Fibroblast of villous mesenchyme (primary cell): ENCODE measurements at places on chromosomes 1 and 21.

- DNase-seq, result no peak
Measured at GRCh38 chr1:193079187-193079586, 19.8 kb downstream of the RO60 start.

DNA sequence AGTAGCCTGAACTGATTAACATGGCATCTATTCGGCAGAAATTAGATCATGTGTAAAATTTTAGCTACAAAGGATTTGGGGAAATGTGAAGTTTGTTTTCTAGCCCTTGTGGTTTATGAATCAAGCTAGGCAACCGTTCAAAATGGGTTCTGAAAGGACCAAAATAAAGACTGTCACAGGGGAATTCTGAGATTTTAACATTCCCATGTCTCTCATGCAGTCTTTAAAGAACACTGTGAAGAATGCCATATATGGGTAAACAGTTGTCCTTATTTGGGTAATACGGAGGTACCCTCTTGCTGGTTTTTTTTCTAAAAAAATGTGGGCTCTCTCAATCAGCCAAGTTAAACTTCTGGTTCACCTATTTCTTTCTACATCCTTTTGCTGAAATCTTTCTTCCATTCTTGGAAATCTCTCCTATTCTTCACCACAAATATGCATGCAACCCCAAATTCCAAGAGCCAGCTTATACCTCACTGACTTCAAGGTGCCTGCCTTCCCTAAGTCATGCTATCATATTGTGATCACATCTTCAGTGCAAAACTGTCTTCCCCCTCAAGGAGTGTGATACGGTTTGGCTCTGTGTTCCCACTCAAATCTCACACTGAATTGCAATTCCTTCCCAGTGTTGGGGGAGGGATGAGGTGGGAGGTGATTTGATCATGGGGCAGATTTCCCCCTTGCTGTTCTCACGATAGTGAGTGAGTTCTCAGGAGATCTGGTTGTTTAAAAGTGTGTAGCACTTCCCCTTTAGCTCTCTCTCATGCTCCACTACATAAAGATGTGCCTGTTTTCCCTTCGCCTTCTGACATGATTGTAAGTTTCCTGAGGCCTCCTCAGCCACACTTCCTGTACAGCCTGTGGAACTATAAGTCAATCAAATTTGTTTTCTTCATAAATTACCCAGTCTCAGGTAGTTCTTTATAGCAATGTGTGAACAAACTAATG lies 308.7 kb downstream of the TTLL7 start:
- no peak for DNase-seq

GRCh38 chr1:197967066-197967465 lies 49.9 kb downstream of the LHX9 start:
- no peak for DNase-seq

- DNase-seq, result no peak
Measured at GRCh38 chr1:223006371-223006770, 136.7 kb downstream of the TLR5 start.

DNA sequence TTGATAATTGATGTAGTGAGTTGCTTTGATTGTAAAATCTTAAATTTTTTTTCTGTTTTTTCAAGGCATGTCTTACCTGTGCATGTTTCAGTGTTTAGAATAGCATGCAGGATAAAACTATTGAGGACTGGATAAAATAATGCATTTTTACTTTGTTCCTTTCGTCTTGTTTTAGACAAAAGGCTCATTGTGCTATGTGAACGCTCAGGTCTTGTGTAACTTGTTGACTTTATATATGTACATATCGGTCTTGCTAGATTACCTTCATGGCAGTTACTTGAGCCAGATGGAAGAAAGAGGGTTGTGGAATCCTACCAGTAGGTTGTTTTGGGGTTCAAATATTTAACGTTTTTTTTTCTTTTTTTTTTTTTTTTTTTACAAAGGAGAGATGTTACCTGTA lies 7.0 kb downstream of the NFIA start:
- DNase-seq, result no peak

DNA sequence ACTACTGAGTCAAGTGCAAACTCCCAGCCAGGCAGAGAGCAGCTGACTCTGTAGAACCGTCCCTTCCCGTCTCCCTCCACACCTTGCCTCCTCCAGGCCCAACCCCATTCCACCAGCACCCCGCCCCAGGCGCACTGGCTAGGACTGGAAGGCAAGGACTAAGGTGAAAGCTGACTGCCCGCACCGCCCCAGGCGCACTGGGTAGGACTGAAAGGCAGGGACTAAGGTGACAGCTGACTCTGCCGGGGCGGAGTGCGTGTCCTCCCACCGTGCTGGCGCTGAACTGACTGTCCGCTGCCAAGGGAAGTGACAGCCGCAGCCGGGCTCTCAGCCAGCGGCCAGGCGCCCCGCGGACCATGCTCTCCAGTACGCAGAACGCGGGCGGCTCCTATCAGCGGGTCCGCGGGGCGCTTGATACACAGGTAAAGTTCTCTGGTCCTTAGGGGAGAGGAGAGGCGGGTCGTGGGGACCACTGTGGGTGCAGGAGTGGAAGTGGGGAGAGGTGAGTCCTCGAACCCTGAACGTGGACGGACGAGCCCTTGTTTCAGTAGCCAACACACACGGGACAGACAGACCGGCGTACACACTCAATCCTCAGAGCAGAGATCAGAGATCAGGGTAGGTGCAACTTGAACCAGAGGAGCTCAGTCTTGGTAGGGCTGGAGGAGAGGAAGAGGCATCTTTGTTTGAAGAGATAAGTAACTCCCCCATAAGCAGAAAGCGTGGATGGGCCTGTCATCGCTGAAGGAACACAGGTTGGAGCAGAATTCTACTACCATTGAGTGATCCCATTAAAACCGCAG lies 58.0 kb downstream of the RBM11 start:
- no peak for DNase-seq

DNA sequence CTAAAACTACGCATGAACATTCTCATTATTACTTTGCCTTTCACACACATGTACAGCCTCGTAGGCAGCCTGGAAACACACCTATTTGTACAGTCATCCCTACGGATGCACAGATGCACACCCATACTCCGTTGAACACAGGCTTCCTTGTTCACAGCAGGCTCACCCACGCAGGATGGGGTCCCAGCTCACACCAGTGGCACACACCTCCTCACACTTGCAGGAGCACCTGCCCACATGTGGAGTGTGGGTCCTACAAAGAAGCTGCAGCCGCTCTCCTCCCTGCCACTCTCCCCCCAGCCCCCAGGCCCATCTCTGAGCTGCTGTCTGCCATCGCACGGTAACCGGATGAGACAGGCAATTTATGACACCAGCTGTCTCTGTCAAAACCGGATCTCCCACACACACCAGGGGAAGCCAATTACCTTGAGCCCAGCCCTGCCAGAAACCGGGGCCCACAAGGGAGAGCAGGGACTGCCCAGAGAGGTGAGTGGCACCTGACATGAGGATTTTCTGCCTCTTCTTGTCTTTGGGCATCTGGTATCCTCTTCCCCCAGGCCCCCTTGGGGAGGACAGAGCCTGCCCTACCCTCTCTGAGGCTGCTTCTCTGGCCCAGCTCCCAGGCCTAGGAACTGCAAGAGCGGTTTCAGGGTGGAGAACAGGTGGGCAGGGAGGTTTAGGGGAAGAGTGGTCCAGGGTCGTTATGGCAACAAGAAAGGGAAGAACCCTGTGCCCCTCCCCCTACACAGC lies 175.4 kb downstream of the IGSF21 start:
- no peak for DNase-seq

- DNase-seq, result no peak
Measured at GRCh38 chr1:181525104-181525721, 41.9 kb downstream of the CACNA1E start.

GRCh38 chr1:14646973-14647372 lies 48.5 kb downstream of the KAZN start:
- DNase-seq, result no peak

GRCh38 chr1:181150842-181151241 lies 62.3 kb downstream of the IER5 start:
- no peak for DNase-seq

- DNase-seq, result no peak
Measured at GRCh38 chr1:230868736-230869385, 540 bp upstream of the C1orf198 start.

- peak; percentile 3 for DNase-seq
Measured at GRCh38 chr1:66176012-66176715, 357.8 kb upstream of the SGIP1 start.

GRCh38 chr1:225919906-225920305 lies 4.1 kb downstream of the PYCR2 start:
- DNase-seq, result peak; percentile 47

DNA sequence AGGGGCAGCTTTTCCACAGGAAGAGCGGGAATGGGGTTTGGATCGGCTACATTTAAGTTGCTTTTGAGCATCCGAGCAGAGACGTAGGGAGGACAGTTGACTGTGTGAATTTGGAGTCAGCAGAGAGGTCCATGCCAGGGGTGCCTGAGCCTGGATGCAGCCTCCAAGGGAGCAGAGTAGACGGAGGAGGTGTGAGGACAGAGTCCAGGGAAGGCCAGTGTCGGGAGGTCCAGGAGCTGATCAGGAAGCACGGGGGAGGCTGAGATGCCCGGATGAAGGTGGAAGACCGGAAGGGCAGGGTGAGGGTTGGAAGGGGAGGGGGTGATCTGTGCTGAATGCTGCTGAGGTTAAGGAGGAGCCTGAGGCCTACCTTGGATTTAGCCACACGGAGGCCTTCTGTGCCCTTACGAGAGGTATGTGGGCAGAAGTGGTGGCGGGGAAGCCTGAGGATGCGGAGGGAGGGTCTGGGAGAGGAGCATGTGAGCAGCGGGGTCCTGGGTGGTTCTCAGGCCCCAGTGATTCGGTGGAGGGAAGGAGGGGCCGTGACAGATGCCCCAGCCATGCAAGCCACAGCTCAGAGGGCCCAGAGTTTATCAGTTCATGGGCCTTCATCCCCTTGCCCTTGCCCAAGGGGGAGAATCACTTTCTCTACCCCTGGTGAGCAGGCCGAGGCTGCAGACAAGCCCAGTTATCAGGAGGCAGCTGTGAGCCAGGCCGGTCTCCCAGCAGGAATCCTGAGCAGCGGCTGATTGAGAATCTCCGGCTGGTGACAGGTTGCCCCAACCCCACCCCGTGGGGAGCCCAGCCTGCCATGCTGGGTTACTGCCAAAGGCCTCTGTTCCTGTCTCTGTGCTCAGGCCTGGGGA lies 54.0 kb upstream of the ACTL8 start:
- DNase-seq, result no peak

DNA sequence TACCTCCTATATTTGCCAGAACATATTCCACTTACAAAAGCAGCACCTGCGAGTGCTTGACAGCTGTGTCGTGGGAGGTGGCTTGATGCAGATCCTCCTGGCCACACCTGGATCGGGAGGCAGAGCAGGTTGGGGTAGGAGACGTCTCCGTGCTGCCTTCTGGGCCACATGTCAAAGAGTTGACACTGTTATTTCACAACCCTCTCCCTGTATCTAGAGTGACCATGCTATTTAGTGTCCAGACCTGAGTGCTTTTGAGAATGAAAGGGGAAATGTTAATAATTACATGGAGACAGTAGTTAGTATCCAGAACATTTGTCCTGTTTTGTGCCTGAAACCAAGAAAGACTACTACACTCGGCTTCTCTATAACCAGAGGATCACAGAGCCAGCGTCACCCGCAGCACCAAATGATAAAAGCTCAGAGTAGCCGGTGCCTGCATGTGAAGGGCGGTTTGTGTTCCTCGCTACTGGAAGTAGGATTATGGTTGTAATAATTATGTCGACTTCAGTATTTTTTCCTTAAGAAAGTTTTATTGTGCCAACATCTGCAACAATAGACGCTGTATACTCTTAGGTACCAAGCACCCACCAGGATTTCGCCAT lies 77.1 kb downstream of the GALNT2 start:
- DNase-seq, result no peak

GRCh38 chr1:30159015-30159414 lies 564.4 kb downstream of the MATN1 start:
- no peak for DNase-seq

DNA sequence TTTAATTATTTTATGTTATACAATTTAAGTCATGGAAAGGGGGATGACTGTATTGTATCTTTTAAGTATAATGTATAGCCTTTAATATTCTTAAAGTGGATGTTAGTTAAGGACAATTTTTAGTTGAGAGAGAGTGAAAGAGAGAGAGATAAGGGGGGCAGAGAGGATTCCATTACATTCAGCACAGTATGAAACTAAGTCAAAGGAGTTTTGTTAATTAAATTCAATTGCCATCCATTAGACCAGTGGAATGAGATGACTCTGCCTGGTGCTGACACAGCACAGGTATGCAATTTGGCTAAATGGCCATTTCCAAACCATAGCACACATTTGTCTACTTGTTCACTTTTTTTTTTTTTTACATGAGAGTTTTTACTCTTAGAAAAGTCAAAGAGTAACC lies 27.5 kb downstream of the NFIA start:
- DNase-seq, result no peak

GRCh38 chr1:158310623-158311022 lies 20.7 kb downstream of the CD1B start:
- no peak for DNase-seq

DNA sequence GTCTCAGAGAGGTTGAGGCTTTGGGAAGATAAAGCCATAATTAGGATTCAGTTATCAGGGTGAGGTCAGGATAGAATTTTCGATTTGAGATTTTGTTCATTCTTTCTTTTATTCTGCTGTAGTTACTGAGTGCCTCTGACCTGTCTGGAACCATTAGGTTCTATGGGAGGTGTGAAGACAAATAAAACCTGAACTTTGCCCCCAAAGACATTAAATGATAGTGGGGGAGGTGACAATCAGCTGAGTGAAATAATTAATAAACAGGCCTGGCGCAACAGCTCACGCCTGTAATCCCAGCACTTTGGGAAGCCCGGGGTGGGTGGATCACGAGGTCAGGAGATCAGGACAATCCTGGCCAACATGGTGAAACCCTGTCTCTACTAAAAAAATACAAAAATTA lies 55.0 kb upstream of the SPATA6 start:
- no peak for DNase-seq

GRCh38 chr21:39849014-39849655 lies 18.1 kb upstream of the PCP4 start:
- no peak for DNase-seq

- DNase-seq, result no peak
Measured at GRCh38 chr1:39090757-39091380, 64.7 kb downstream of the NDUFS5 start.

DNA sequence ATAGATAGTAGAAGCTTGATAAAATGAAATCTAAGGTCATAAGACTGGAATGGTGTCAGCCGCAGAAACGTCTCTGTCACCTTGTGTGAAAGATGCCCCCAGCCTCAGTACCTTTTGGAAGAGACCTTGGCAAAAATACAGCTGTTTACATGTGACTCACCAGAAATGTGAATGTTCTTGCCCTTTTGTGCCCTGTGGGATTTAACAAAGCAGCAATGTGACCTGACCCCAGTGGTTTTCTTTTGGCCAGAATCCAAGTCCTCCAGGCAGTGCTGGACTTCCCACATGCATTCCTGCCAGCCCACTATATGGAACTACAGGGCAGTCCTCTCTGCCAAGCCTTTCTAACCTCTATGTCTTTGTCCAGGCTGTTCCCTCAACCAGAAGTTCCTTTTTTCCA lies 27.2 kb upstream of the LRRC8C start:
- peak; percentile 83 for DNase-seq

GRCh38 chr1:148372731-148373130 lies 110.4 kb downstream of the PPIAL4G start:
- peak; percentile 23 for DNase-seq
